Stimulated activated CD8-positive, alpha-beta memory T cell treated with anti-CD3 and anti-CD28 coated beads, Interleukin-7, amount 100 ng/mL, for 1 hour (primary cell): ENCODE measurements at places on chromosomes 12 and 14.

- DNase-seq: no peak
Measured at GRCh38 chr12:110935588-110935987, 15.2 kb upstream of the MYL2 start.

- DNase-seq: no peak
Measured at GRCh38 chr14:93031505-93032315, 84.0 kb downstream of the ITPK1 start.

DNA sequence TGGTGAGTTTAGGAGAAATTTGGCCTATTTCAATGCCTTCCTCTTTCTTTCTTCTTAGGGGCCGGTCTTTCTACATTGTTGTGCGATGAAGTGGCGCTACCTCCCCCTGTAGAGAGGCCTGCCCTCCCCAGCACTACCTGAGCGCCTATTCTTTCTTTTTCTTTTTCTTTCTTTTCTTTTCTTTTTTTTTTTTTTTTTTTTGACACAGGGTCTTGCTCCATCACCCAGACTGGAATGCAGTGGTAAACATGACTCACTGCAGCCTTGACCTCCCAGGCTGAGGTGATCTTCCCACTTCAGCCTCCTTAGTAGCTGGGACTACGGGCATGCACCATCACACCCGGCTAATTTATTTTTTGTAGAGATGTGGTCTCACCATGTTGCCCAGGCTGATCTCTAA, 136.1 kb upstream of the MAX start:
- DNase-seq: no peak

GRCh38 chr12:106258935-106259334, 11.1 kb upstream of the CKAP4 start:
- no peak for DNase-seq

DNA sequence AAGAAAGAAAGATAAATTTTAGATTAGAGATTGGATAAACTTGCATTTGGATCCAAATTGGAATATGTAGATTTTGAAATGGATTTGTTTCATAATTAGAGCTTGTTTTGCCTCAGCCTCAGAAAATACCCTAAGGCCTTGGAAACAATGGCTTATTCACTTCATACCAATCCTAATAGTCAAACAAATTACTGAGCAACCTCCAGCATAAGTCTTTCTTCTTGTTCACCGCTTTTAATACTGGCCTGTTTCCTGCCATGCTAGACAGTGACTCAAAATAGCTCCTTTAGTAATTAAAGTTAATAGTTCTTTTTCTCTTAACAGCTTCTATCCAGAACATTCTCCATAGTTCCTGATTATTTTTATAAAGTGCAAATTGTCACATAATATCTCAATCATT, 110.9 kb upstream of the DNM1L start:
- DNase-seq: no peak

- no peak for DNase-seq
Measured at GRCh38 chr14:73462048-73462715, 3.8 kb upstream of the NUMB start.

DNA sequence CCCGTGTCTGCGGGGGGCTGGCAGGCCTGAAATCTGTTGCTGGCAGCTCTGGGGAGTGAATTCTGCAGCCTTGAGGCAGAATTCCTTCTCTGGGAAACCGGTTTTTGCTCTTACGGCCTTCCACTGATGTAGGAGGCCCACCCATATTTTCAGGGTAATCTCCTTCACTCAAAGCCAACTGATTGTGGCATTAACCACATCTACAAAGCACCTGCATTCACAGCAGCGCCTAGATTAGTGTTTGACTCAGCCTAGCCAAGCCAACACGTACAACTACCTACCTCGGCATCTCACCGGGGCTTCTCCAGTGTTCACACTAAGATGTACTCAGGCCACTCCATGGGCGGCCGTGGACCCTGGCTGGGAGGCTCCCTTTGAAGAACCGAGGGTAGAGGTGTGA, 15.8 kb downstream of the C12orf43 start:
- DNase-seq: no peak

DNA sequence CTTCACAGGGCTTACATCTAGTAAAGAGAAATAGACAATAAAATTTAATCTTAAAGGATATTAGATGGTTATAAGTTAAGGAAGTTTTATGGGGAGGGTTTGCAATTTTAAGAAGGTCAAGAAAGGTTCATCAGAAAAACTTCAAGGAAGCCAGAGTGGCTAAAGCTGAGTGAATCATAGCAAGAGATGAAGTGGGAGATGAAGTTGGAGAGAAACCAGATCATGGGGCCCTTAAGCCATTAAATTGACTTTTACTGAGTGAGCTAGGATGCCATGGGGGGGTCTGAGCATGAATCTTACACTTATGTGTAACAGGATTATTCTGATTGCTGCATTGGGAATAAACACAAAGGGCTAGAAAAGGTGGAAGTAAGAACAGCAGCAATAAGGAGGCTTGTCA, 189.2 kb downstream of the LRIG3 start:
- DNase-seq: no peak

- no peak for DNase-seq
Measured at GRCh38 chr14:33781236-33781635, 169.6 kb downstream of the EGLN3 start.
